Heart left ventricle (tissue), 16 donors: ENCODE measurements at places on chromosomes 2 and 18.

- no peak for DNase-seq
These were observed 46.4 kb upstream of the REEP1 start for GRCh38 chr2:86383844-86384243.

DNA sequence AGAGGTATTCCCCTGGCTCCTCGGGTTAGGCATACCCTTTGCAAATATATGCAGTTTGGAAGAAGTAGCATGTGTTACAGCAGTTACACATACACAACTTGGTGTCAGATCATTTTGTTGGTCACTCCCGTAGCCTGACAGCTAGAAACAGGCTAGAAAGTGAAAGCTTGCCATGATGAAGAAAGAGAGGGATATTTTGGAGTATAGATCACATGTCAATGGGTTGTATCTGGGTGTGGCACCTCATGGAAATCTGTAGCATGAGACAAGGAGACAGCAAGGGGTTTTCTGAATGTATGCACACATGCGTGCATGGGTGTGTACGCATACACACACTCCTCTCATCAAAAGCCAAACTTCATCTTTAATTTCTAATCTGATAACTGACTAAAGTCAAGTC lies 1914.5 kb upstream of the PIK3C3 start:
- no peak for DNase-seq

DNA sequence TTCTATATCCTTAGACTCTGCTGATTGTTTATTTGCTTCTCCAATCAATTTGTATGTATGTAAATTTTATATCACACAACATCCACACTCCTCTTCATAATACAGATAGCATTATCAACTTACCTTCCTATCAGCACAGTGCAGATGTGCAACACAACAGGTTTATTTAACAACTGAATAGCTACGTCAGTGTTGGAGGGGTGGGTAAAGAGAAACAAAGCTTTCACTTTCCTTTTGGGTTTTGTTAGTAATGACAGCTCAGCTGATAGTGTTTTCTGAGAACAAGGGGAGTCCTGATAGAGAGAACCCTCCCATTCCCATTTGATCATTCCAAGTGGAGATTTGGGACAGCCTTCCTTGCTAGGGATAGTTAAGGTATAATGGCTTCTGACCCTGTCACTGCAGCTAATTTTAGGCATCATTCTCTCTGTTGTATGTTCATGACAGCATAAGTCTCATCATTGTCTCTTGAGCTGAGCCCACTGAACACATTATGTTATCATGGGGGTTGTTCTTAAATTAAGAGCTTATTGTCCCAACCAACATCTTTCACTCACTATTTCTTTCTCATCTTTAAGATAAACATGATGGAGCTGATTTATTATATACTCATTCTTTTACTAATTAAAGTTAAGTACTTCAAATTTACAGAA lies 227.7 kb downstream of the GPD2 start:
- DNase-seq = no peak

DNA sequence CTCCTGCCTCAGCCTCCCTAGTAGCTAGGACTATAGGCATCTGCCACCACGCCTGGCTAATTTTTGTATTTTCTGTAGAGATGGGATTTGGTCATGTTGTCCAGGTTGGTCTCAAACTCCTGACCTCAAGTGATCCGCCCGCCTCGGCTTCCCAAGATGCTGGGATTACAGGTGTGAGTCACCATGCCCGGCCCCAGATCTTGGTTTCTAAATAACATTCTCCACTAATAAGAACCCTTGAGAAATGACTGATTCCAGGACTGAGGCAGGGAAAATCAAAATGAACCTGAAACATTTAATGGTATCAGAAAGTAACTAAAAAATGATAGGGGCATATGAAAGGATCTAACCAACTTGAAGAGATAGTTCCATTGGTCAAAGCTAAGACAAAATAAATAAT lies 34.0 kb downstream of the BMPR2 start:
- DNase-seq = no peak

DNA sequence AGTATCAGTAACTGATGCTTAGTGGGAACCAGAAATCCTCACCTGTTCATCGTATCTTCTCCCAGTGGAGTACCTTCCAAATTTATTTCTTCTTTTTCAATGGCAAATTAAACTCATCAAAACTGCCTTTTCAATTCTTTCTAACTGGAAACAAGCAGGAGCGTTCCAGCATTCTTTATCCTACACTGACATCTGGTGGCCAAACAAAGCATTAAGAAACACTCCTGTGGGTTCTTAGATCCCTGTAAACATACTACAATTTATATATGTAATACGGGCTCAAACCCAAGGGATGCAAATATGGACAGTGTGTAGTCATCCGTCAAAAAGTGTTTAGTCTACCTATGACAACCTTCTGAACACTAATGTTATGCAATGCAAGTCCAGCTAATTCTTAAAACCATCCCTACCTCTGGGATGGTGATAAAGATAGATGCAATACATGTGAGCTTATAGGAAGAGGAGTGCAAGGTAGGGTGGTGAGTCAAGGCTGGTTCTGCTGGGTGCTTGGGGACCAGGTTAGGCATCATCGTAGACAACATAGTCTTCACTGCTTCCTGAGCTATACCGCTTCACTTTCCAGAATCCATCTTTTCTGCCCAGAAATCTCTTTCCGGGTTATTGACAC lies 375.0 kb downstream of the CTNNA2 start:
- no peak for DNase-seq

- no peak for DNase-seq
These were observed 266.4 kb downstream of the THSD7B start for GRCh38 chr2:137031731-137032130.
